Breast epithelium (tissue), 4 donors: ENCODE measurements at places on chromosomes 13 and 19. TPM values are rescaled to one million over a fixed set of nuclear protein-coding genes. Genes with fewer than 3 reads are reported as not detected.
A peak's percentile ranks its signal among the peaks of the same experiment; 100 is the strongest.

The CYP4F11 gene
- total RNA-seq = 0.16 TPM

DNA sequence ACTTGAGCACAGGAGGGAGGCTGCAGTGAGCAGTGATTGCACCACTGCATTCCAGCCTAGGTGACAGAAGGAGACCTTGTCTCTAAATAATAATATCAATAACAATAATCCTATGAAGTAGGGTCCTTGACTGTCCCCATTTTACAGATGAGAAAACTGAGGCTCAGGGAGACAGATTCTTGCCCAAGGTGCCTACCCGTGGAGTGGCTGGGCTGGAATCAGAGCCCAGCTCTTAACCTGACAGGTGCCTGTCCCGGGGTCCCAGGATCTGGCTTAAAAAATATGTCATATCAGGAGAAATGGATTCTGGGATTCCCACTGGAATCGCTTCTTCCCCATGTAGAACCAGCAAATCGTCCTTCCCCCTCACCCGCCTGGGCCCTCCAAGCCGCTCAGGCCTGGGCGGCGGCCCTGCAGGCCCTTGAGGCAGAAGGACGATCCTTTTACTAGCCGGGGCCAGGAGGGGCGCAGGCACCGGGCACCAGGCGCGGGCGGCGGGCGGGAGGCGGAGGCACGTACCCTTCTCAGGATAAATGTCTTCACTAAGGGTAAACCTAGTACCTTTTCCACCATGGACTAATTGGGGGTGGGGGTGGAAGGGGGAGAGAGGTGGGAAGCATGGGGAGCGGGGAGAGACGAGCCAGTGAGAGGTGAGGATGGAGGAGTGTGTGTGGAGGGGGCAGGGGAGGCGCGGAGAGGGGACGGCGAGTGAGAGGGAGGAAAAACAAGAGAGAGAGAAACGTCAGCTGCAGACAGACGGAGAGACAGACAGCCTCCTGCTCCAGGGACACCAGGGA, 60.6 kb downstream of the COLGALT1 start:
- no peak overlapping the region for H3K27ac ChIP-seq
- DNase-seq = no peak
- H3K36me3 ChIP-seq = no peaks in the 10 kb centered on the region
- peaks cover 6% of the 10 kb centered on the region for H3K4me1 ChIP-seq
- H3K4me3 ChIP-seq = no peak overlapping the region

DNA sequence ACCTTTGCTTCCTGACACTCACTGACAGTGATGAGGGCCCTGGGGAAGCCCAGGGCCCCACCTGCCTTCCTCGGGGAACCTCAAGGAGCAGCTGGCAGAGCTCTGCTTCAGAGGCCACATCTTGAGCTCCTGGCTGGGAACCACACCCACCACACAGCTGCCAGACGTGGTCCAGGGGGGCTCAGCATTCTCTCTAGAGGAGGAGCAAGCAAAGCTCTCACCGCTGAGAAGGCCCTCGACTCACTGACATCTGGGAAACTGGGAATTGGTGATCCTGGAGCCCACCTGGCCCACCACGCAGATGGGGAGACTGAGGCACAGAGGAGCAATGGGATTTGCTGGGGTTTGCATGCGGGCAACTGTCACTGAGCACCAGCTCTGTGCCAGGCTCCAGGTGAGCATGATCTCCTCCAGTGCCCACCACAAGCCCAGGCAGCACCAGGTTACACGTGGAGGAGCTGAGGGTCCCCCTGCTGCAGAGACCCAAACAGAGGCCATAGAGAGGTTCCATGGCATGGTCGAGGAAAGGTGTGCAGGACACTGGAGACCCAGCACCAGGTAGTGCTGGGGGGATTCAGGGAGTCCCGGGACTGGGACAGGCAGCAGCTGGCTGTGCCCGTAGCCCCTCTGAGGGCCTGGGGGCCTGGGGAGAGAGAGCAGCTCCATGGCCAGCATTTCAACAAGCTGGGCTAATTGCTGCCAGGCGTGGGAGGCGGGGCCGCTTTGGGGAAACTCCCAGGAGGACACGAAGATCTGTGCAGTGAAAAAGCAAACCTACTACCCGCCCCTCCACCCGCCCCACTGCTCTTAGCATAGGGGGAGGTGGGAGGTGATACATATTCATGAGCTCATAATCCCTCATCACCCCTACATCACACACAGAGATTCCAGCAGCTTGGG, 33.4 kb downstream of the PEPD start:
- no peak for DNase-seq
- no peak overlapping the region for H3K27ac ChIP-seq
- H3K4me3 ChIP-seq = no peak overlapping the region
- no peaks in the 10 kb centered on the region for H3K27me3 ChIP-seq
- H3K36me3 ChIP-seq = no peaks in the 10 kb centered on the region

DNA sequence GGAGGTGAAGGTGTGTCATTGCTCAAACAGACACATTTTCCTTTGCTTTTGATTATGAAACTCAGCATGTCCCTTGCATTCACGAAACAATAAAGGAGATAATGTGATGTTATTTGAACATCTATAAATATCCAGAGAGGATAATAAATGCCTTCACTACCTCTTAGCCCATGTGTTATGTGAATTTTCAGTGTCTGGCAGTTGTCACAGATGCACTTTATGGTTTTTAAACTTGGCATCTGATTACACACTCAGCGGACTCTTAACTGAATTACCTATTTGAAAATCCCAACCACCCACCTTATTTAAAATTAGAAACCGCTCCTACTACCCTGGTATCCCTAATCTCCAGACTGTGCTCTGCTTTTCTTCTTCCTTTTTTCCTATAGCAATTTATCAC, 254.2 kb downstream of the COG6 start:
- H3K27ac ChIP-seq = no peak overlapping the region
- no peak overlapping the region for H3K4me3 ChIP-seq
- H3K4me1 ChIP-seq = no peaks in the 10 kb centered on the region
- H3K36me3 ChIP-seq = no peaks in the 10 kb centered on the region
- DNase-seq = no peak

The RUBCNL gene
- 3.3 TPM for total RNA-seq

DNA sequence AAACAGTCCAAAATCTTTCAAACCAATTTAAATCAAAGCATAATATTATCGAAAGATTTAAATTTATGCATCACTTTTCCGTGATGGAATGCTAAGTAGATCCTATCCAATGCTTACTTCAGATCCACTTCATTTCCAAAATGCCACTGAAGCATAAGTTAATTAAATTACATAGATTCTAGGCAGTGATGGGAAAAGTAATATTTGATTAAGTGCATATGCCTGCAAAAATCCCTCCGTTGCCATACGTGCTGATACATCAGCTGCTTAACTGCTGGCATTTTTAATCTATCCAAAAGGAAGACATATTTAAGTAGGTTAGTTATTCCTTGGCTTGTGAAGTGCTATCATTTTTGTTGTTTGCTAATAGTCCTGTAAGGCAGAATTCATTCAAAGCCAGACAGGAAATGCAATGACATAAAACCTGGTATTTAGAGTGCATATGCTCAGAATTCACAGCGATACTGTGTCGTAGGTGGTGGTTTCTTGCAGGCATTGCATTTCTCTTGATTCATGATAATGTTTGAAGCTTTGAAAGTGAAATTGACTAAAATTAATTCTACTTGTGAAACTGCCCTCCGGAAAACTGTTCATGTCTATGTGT, 738.3 kb upstream of the GPC6 start:
- H3K4me1 ChIP-seq = no peaks in the 10 kb centered on the region
- no peaks in the 10 kb centered on the region for H3K27me3 ChIP-seq
- no peak for DNase-seq
- no peak overlapping the region for H3K4me3 ChIP-seq

- no peaks in the 10 kb centered on the region for H3K36me3 ChIP-seq
- peak overlapping the region; percentile 53 for H3K27ac ChIP-seq
- DNase-seq = no peak
- H3K4me3 ChIP-seq = no peak overlapping the region
- H3K4me1 ChIP-seq = no peaks in the 10 kb centered on the region
- H3K27me3 ChIP-seq = no peaks in the 10 kb centered on the region
Measured at GRCh38 chr13:50594276-50595051, 249.0 kb downstream of the DLEU7 start.

GRCh38 chr13:23678795-23679194, 108.6 kb downstream of the TNFRSF19 start:
- no peak overlapping the region for H3K27ac ChIP-seq
- H3K36me3 ChIP-seq = no peaks in the 10 kb centered on the region
- no peaks in the 10 kb centered on the region for H3K4me1 ChIP-seq

DNA sequence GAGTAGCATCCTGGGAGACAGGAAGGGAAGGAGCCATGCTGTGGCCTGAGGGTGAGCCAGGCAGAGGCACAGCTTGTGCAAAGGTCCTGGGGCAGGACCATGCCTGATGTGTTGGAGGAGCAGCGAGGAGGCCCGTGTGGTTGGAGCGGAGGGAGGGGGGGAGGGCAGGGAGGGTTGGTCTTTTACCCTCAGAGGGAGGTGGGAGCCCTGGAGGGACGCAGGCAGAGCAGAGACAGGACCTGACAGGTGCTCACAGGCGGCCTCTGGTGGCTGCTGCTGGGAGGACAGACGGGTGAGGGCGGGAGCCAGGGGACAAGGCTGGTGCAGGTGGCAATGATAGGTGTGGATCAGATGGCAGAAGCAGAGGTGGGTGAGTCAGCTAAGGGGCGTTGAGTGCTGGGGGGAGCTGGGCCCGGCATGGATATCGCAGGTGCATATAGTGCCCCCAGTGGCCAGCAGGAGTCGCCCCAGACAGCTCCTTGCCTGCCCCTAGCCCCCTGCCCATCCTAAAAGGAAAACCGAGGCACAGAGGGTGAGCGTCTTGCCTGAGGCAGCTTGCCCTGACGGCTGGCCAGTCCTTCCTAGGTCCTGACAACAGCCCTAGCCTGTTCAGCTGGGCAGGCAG, 9.8 kb upstream of the GNA15 start:
- no peak overlapping the region for H3K27ac ChIP-seq
- H3K4me3 ChIP-seq = no peak overlapping the region
- no peaks in the 10 kb centered on the region for H3K27me3 ChIP-seq
- no peaks in the 10 kb centered on the region for H3K4me1 ChIP-seq
- DNase-seq = no peak

GRCh38 chr13:97866751-97867150, 86.7 kb upstream of the IPO5 start:
- no peak overlapping the region for H3K27ac ChIP-seq
- no peaks in the 10 kb centered on the region for H3K27me3 ChIP-seq
- H3K4me1 ChIP-seq = no peaks in the 10 kb centered on the region

GRCh38 chr19:52716522-52716921, 18.3 kb downstream of the ZNF611 start:
- H3K36me3 ChIP-seq = no peaks in the 10 kb centered on the region
- no peaks in the 10 kb centered on the region for H3K4me1 ChIP-seq
- H3K27ac ChIP-seq = no peak overlapping the region
